ENCODE measurements at places on chromosomes 5 and 9.
A peak's percentile ranks its signal among the peaks of the same experiment; 100 is the strongest.

- DNase-seq = peak; percentile 45
Measured at GRCh38 chr5:96716007-96716406, 53.8 kb downstream of the CAST start.

DNA sequence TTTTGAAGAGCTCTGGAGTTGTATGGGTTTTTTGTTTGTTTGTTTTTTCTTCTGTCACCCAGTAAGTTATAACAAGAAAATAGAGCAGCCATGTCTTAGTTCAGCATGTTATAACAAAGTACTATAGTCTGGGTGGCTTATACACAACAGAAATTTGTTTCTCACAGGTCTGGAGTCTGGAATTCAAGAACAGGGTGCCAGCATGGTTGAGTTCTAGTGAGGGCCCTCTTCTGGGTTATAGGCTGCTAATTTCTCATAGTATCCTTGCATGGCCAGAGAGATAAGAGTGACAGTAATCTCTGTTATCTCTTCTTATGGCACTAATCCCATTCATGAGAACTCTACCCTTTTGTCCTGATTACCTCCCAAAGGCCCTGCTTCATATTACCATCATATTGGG lies 114.7 kb downstream of the GIN1 start:
- no peak for DNase-seq

DNA sequence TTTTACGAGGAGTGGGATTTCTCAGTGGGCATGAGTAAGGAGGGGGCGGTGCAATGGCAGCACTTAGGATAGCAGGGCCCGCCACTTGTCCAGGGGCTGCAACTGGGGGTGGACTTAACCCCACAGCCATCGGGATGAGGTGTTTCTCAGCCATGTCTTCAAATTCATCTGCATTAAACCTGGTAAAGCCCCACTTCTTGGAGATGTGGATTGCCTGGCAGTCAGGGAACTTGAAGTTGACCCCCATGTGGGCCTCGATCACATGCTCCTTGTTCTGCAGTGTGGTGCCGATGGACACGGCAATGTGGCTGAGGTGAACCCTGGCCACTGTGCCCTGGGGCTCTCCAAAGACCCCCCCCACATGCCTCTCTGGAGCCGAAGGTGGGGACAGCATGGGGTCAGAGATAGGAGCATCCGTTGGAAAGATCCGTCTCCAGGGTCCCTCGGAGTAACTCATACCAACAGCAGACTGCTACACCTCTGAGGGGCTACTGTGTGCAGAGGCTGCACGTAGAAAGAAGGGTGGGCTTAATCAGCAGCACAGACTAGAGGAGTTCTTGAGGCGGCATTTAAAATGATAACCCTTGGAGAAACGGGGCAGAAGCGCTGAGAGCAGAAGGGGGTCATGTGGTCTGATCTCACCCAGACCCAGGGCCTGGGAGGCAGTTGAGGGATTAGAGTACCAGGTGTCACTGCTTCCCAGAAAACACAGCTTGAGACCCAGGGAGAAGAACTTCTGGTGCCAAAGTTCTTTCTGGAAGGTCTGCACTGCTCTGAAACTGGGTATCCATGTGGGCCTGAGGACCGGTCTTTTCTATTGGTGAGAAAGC lies 141.4 kb downstream of the MTX3 start:
- no peak for DNase-seq

DNA sequence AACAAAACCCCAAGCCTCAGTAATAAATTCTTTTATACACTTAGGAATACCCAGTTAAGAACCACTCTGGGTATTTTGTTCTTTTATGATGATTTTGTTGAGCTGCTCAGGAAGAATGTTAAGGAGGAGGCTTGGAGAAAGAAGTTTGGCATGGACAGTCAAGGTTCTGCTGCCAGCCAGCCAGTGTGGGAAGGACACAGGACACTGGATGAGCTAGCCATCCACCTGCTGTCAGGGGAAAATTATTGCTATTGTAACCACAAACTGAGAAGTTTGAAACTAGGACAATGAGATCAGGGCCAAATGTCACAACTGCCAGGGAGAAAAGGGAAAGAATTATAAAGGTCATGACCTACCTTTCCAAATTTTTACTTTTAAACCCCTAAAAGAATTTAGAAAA lies 25.9 kb upstream of the ADAMTSL1 start:
- no peak for DNase-seq

DNA sequence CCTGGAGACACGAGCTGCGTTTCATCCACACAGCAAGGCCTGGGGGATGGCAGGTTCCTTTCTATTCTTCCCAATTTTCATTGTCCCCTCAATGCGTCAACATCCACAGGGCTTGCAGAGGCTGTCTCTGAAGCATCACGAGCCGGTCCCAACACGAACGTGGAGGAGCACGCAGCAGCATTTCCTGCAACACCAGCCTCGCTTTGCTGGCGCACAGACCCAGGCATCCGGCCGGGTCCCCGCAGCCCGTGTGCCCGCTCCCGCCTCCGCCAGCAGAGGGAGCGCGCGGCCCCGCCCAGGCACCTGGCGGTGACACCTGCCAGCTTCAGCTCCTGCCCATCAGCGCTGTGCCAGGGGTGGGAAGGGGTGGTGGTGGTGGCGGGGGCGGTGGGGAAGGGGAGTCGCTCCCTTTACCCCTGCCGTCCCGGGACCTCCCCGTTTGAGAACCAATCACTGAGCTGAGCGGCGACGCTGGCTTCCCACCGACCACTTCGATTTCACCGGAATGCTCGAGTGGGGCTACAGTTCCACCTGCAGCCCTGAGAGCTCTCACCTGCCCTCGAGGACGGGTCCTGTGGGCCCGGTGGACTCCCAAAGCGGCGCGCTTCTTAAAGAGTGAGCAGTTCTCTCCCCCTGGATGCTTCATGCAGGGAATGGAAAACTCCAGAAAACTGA lies 464.5 kb downstream of the ICE1 start:
- no peak for DNase-seq

- DNase-seq = no peak
Measured at GRCh38 chr5:41284938-41285337, 71.6 kb upstream of the C6 start.

DNA sequence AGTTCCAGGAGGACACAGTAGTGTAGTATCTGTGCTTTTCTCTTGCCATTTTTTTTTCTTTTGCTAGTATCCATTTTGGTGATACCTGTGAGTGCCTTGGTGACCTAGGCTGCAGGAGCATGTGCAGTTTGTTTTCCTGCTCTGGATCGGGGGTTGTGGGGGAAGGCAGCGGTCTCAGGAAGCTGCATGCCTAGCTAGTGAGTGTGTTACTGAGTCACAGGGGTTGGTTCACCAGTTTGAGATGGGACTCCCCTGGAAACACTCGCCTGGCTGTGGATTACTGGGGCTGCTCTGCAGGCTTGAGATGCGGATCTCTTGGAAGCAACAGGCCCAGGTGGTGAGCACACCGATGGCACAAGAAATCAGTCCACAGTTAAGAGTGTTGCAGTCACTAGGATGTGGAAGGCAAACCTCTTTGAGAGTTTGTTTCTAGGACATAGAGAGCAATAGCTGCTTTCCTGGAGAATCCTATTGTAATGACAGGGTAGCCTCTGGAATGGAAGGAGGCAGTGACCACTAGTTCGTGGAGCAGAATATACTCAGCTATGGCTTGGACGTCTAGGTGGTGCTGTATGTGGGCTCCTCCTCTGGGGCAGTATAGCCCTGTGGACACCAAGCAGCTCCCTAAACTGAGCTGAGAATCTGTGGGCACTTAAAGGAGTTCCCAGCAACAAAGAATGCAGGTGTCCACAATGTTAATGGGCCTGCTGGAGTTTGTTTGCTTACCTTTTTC lies 20.0 kb upstream of the SPATA31E1 start:
- DNase-seq = no peak

DNA sequence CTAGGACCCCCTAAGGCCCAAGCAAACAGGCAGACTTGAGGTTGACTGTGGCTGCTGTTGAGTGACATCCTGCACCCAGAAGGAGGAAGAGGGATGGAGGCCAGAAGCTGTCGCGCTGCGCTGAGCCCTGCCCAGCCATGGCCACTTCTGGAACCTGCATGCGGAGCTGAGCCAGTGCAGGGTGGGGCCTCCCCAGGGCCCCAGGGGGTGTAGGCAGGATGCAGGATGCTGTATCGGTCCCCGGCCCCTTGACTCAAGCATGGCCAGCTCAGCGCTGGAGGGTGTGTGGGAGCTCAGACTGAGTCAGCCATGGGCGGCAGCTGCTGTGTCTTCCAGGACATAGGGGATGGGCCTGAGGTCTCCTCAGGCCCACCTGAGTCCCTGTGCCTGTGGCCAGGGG lies 26.9 kb downstream of the GLT6D1 start:
- DNase-seq = no peak

- no peak for DNase-seq
Measured at GRCh38 chr5:3660630-3661029, 65.0 kb downstream of the IRX1 start.

GRCh38 chr9:107337676-107338590 lies 54.9 kb downstream of the RAD23B start:
- no peak for DNase-seq

DNA sequence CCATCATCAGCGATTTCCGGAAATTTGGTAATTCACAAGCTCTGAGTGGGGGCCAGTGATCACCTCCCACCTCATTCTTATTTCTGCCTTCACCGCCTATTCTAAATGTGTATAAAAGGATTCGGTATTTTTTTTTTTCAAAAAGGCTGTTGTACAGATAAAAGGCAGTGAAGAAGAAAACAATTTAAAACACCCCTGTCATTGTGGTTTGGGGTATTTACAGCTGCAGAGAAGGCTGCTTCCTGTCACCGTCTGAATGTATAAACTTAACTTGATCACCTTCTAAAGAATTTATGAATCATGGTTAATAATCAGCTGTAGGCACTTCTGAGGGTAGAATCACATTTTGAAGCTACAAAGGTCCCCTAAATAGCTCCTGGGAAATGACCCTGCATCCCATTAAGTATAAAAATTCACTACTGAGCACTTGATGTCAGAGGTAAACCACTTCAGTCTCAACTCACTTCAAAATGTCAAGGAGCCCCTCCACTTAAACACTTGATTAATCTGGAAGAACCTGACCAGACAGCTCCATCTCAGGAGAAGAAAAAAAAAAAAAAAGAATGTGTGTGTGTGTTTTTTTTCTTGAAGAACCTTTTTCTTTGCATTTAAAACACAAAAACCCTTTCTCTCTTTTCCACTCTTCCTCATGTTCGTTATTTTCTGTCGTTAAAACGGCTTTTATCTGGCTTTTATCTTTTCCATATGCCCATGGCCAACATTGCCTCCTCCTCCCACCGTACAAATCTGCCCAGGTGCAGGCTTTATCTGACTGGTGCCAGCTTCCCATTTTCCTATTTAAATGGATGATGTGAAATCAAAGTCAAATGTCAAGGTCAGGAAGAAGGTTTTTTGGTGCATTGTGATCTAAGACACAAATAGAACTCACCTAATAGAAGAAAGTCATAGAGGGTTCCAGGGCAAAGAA lies 291.2 kb downstream of the IRX1 start:
- DNase-seq = peak; percentile 19

DNA sequence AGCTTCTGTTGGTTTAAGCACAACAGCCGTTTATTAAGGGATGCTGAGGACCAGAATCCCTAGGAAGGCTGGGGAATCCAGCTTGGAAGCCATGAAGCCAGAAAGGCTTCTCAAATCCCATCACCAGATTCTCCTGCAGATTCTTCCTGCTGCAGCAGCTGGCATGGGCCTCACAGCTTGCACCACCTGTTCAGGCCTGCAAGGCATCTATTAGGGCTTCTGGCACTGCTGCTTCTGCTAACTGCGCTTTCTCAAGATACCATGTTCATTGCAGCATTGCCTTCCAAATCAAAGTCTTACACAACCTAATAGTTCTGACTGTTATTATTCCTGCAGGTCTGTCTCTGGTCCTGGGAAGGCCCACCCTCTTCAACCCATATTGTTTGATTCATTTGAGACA lies 51.2 kb upstream of the ZNF366 start:
- DNase-seq = no peak

DNA sequence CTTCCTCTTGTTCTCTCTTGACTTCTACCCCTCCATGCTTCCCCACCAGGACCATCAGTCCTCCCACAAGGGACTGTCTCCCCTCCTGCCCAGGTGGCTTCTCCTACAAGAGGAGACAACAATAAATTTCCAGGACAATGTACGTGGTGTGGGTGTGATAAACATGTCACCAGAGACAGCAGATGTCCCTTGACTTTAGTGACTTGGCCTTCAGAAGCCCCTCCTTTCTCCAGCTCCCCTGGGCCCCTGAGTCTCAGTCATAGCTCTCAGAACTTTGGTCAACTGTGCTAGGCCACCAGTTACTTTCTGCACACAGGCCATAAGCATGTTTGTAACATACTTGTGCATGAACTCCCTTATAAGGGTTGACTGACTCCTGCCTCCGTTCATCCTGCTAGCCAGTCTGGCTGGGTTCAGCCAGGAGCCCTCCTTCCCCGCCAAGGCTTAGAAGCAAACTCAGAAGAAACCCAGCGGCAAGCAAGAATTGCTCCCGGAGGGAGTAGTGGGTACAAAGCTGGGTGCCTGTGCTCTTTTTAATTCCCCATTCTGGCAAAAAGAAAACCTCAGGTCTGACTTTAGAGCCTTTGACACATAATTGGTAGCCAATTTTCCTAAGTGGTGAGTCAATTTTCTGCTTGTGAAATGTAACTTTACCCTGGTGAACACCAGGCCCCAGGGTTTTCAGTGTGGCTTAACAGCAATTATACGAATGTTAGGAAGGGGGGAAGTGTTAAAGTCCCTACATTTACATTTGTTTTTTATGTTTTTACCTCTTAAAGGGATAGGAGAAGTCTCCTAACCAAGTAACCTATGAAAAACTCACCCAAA lies 49.2 kb downstream of the EBF1 start:
- DNase-seq = no peak

DNA sequence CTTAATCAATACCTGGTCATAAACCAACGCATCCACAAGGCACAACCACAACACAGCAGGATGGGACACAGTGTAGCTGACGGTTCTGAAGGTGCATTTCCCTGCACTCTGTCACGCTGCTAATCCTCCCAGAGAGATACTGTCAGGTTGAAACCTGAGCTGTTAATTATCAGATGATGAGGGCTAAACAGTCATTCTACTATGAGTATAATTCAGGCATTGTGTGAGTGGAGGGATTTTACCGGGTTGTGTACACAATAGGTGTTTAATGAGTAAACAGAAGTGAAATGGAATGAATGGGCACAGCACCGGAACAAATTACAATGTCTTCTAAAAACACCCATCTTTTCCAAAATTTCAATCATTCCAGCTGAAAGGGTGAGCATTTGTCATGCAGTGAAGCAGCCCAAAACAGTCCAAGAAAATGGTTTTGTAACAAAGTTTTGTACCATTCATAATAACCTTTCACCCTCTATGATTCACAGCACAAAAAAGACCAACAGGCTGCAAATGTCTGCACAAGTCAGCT lies 71.5 kb downstream of the ABCA1 start:
- DNase-seq = no peak

- DNase-seq = no peak
Measured at GRCh38 chr5:107282061-107282460, 388.7 kb downstream of the EFNA5 start.

- DNase-seq = no peak
Measured at GRCh38 chr5:107799306-107799705, 128.6 kb upstream of the EFNA5 start.

- no peak for DNase-seq
Measured at GRCh38 chr5:20985754-20986153, 997.8 kb upstream of the CDH18 start.

DNA sequence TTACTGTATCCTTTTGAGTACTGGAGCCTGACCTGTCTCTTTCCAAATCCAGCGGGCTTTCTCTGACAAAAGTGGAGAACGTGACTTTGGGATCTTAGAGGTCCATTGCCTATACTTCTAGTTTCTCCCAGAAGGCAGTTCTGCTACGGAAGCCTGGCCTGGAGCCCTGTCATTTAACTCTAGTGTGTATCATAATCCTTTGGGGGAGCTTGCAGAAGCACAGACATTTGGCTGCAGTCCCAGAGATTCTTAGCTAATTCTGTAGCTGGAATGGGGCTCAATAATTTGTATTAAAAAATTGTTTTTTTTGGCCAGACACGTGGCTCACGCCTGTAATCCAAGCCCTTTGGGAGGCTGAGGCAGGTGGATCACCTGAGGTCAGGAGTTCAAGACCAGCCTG lies 3.0 kb downstream of the HARS2 start:
- DNase-seq = no peak
